Thymus (tissue), 14 donors: ENCODE measurements at places on chromosomes 4 and X.

- no peaks in the 10 kb centered on the region for H3K4me1 ChIP-seq
- H3K27me3 ChIP-seq: no peaks in the 10 kb centered on the region
- H3K27ac ChIP-seq: no peak overlapping the region
- DNase-seq: no peak
Measured at GRCh38 chr4:99852199-99852749, 35.6 kb downstream of the DAPP1 start.

DNA sequence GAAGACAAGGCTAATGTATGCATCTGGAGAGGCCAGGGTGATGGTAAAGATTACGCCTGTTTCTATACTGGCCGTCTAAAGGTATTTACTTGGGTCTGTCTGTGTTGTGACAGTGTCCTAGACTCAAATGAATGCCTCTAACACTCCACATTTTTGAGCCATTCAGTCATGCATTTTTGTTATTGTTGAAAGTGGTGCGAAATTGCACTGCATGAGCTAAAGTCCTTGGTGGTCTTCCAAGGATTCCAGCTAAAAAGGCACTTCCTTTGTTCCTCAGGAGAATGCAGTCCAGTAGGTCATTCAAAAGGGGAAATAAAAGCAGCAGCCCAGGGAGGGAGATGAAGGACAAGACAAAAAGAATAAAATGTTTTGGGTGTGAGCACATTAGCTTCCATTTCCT is 3.0 kb downstream of the GPC4 start:
- H3K27me3 ChIP-seq: peaks cover 22% of the 10 kb centered on the region
- H3K36me3 ChIP-seq: no peaks in the 10 kb centered on the region
- H3K4me3 ChIP-seq: no peak overlapping the region
- DNase-seq: no peak

DNA sequence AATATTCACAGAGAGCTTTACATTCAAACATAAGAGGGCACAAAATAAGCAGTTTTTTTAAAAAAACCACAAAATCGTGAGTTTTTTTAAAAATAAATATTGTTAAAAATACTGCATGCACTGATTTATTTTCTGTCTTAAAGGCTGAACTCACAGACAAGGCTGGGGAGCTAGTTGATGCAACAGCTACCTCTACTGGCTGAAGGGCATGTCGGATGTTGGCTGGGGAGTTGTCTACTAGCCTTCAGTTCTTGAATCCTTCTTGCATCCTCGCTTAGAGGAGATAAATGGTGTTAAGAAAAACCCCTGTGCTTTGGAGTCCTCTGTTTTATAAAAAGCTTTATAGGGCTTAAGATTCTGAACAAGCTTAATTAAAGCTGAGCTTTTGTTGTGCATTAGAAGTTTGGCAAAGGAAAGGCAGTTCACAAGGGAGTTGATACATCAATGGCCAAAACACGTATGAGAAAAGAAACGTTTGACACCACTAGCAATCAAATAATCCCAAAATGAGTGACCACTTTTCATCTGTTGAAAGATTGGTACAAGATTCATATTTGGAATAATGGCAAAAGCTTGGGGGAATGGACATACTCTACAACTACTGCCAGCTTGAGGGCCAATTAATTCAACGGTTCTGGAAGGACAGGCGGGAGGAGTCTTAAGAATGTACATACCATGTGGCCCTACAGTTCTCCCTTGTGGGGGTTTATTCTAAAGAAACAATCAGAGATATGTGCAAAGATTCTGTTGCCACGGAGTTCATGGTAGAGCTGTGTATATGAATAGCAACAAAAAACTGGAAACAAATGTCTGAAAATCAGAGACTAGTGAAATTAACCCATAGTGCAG is 94.7 kb downstream of the SEL1L3 start:
- no peaks in the 10 kb centered on the region for H3K4me1 ChIP-seq
- H3K27me3 ChIP-seq: no peaks in the 10 kb centered on the region
- no peak overlapping the region for H3K4me3 ChIP-seq
- no peaks in the 10 kb centered on the region for H3K36me3 ChIP-seq

DNA sequence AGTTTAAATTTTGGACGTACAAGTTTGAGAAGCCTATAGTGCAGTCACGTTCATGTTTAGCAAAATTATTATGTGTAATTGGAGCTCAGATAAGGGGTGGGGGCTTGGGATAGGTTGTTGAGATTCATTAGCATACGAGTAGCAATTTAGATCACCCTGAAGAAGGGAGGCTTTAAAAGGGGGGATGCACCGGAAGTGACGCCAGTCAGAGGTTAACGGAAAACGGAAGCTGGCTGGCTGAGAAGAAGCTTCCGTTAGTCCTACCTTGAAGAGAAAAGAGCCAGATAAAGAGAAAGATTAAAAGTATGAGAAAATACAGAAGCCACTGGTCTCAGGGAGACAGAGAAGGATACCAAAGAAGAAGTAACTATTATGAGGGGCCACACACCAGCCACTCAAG is 1.1 kb upstream of the NXT2 start:
- no peaks in the 10 kb centered on the region for H3K4me1 ChIP-seq
- no peak for DNase-seq
- no peak overlapping the region for H3K27ac ChIP-seq

DNA sequence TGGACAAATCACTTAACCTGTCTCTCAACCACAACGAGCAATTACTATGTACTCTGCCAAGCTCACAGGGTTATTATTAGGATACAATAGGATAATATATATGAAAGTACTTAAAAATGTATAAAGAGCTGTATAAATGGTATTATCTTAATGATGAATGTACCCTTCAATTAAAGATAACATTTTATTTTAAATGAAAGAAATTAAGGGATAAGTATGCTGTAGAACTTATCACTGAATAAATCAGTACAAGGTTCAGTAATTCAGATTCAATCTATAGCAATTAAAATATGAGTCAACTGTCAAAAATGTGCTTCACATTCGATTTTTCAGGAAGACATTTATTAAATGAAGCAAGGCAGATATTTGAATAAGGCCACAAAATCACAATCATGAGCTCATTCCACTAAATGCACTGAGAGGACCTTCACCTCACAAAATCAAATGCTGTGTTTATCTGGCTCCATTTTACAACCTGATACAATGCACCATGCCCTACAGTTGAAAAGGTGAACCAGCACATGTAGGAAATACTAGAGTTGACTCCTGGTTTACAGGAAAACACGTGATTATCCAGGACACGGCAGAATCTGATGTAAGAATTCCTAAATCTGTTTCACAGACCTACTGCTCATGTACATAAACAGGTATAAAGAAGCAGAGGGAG is 4.4 kb downstream of the LRCH2 start:
- H3K27ac ChIP-seq: no peak overlapping the region
- peaks cover 3% of the 10 kb centered on the region for H3K27me3 ChIP-seq
- no peak overlapping the region for H3K4me3 ChIP-seq
- no peak for DNase-seq

DNA sequence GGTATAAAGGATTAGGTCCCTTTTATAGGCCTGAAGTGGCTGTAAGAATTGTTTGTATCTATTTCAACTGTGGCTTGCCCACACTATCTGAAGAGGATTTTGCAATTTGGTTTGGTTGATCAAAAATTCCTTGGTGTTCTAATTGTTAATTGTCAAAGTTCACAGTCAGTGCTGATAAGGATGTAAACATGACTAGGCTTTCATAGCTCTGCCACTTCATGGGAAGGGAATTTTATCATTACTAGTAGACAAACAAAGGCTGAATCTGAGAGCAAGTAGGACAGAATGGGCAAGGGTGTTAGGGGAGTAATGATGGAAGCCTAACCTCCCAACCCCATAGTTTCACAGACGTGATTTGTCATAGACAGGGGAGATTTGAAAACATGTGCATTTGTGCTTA is 1131.7 kb downstream of the SH3BGRL start:
- no peak overlapping the region for H3K4me3 ChIP-seq
- no peaks in the 10 kb centered on the region for H3K36me3 ChIP-seq
- no peak for DNase-seq

- H3K27me3 ChIP-seq: no peaks in the 10 kb centered on the region
- no peak overlapping the region for H3K4me3 ChIP-seq
- no peaks in the 10 kb centered on the region for H3K4me1 ChIP-seq
- H3K36me3 ChIP-seq: no peaks in the 10 kb centered on the region
- no peak for DNase-seq
Measured at GRCh38 chr4:175705407-175705806, 106.7 kb downstream of the GPM6A start.

DNA sequence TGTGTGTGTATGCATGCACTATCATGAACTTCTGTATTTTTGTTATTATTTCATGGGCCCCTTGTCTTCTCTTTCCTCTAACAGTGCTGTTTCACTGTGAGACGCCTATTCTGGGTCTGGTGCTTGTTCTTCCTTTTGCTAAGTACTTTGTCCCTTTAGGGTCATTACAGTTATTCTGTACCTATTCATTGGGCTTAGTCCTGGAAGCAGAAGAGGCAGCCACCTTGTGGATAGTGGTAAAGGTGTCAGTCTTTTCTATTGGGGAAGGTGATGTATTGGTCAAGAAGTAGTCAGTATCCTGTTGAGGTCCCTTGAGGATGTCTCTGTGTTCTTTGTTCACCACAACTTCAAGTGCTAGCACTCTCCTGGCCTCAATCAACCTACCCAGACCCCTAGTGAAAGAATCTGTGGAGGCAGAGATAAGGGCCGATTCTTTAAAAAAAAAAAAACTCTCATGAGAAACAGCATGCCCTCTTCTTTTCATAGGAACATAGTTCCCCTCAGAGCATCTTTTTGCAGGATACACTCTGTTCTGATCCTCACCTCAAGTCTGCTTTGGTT is 593.8 kb downstream of the SPRY1 start:
- H3K27ac ChIP-seq: no peak overlapping the region
- no peak overlapping the region for H3K4me3 ChIP-seq
- DNase-seq: no peak
- H3K4me1 ChIP-seq: no peaks in the 10 kb centered on the region

GRCh38 chrX:120310861-120311726 is at the start of gene TMEM255A:
Gene TMEM255A (minus strand): TSS chrX:120311461. CDS start chrX:120311309, 152 bp downstream.
- no peak within 1 kb of the TSS for H3K27ac ChIP-seq
- H3K36me3 ChIP-seq: no peaks in the 10 kb centered on the region
- DNase-seq: no peak
- peak within 1 kb of the TSS; percentile 37 for H3K4me3 ChIP-seq
- no peaks in the 10 kb centered on the region for H3K4me1 ChIP-seq

DNA sequence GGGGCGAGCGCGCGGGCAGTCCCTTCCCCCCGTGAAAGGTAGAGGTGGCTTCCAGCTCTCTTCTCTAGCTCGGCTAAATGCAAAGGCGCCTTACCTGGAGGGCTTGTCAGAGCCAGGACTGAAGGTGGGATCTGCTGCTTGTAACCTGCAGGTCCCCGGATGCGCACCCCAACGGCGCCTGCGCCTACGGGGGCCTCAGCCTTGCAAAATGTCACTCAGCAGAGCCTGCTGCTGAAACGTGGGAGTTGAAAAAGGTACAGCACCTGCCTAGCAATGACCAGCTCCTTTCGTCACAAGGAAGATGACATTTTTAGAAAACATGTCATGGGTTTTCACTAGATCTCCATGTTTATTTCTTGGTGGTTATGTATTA is 583 bp downstream of the ABHD18 start:
- no peaks in the 10 kb centered on the region for H3K27me3 ChIP-seq
- no peaks in the 10 kb centered on the region for H3K4me1 ChIP-seq
- H3K36me3 ChIP-seq: no peaks in the 10 kb centered on the region
- H3K27ac ChIP-seq: peak overlapping the region; percentile 97

GRCh38 chr4:26406346-26406975 is 83.8 kb downstream of the CCKAR start:
- H3K36me3 ChIP-seq: peaks cover 6% of the 10 kb centered on the region
- no peak for DNase-seq
- no peak overlapping the region for H3K4me3 ChIP-seq

DNA sequence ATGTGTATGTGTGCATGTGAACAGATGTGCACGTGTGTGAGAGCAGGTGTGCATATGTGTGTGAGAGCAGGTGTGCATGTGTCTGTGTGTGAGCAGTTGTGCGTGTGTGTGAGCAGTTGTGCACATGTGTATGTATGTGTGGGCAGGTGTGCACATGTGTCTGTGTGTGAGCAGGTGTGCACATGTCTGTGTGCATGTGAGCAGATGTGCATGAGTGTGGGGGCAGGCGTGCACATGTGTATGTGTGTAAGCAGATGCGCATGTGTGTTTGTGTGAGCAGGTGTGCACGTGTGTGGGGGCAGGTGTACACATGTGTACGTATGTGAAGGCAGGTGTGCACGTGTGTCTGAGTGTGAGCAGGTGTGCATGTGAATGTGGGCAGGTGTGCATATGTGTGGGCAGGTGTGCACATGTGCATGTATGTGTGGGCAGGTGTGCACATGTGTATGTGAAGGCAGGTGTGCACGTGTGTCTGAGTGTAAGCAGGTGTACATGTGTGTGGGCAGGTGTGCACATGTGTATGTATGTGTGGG is 66.5 kb upstream of the LRPAP1 start:
- no peak overlapping the region for H3K4me3 ChIP-seq
- no peak for DNase-seq
- no peak overlapping the region for H3K27ac ChIP-seq
- no peaks in the 10 kb centered on the region for H3K4me1 ChIP-seq
- no peaks in the 10 kb centered on the region for H3K36me3 ChIP-seq

DNA sequence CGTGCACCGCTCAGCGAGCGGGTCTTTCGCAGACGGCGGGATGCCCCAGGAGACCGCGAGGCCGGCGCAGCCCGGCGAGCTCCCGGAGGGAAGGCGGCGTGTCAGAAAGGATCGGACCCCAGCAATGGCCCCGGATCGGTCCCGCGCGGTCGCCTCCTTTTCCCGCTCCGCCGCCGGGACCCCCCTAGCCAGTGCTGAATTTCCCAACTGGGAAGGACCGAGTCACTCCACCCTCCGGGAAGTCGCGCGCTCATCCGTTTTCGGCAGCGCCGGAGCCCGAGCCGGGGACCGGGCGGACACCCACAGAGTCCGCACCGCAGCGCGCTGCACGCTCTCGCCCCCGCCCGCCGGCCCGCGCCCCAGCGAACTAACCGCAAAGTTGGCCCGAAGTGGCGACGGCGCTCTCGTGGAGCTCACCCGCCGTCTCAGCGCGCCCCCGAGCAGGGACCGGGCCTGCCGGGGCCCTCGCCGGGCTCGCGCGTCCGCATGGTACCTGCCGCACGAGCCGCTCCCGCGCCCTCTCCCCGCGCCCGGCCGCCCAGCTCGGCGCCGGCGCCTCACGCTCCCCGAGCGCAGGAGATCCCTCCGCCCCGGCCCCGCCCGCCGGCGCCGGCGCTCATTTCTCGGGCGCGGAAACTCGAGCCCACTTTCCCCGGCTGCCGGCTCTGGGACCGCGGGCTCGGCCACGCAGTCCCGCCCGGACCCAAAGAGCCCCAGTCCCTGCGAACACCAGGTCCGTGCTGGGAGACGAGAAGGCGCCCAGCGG is at the start of gene FAT1:
FAT1 (minus strand) TSS at position 565 of the 766 bp plus-strand sequence. CDS start 14,029 bp downstream, outside the sequence.
- peak within 1 kb of the TSS; percentile 52 for H3K27ac ChIP-seq
- H3K36me3 ChIP-seq: no peaks in the 10 kb centered on the region
- H3K27me3 ChIP-seq: peaks cover 63% of the 10 kb centered on the region
- peak; percentile 40 for DNase-seq

DNA sequence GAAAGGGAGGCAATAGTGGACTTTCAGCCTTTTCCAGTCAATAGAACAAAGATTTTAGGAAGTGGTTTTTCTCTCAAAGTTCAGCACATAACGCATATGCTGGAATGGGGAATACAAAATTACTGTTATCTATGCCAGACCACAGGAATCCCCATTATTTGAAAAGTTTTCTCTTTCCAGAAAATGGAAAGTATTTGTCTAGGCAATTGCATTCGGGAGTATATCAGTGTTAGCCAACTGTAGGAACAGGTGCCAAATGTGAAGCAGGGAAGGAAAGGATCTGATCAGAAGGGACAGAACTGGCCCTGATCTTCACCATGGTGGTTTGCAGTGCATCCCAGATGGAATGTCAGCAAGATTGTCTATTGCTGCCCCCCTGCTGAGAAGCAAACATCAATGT is 213.6 kb downstream of the CPE start:
- H3K36me3 ChIP-seq: no peaks in the 10 kb centered on the region
- DNase-seq: no peak
- no peak overlapping the region for H3K27ac ChIP-seq
- H3K4me3 ChIP-seq: no peak overlapping the region
